KG1 (cell line): ENCODE measurements at places on chromosomes 4 and X.

GRCh38 chrX:30627818-30628652 lies 25.2 kb upstream of the GK start:
- no peak for DNase-seq

GRCh38 chr4:57633212-57633859 lies 523.2 kb upstream of the IGFBP7 start:
- DNase-seq = no peak

DNA sequence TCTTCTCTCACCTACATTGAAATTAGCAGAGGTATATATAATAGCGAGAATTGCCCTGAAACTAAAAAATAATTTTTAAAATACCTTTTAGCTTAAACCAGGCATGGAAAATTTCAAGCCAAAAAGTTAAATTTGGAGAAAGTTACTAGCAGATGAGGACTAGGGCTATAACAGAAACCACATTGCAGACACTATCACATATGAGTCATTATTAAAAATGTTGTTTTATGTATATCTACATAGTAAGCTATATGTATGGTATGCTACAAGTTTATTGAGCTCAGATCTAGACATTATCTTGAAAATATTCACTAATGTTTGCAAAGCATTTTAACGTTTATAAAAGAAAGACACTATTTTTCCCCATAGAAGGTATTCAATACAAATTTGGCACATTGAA lies 147.8 kb downstream of the PAPSS1 start:
- no peak for DNase-seq

DNA sequence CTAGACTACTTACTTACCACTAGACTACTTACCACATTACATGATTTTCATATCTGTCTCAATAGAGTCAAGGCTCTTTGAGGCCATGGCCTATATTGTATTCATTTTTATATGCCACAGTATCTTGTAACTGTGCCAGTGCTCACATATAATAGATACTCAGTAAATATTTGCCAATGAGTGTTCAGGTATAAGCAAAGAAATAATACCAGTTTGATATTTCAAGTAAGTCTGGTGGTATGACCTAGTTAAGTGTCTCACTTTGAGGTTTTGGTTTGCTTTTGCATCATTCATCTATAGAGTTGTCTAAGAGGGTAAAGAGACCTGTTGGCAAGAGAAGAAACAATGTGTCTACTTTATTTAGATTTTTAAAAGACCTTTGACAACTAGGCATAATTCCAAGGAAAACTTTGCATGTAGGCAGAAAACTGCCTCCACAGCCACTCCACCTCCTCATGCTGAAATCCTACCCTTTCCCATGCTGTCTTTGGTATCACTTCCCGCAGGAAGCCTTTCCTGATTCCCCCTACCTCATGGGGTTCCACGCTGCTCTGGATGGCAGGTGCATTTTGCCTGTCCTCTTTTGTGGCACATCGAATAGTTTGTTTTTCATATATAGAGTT lies 91.3 kb upstream of the KLHL13 start:
- DNase-seq = no peak

GRCh38 chr4:140300271-140300970 lies 73.0 kb upstream of the SCOC start:
- DNase-seq = peak; percentile 10

DNA sequence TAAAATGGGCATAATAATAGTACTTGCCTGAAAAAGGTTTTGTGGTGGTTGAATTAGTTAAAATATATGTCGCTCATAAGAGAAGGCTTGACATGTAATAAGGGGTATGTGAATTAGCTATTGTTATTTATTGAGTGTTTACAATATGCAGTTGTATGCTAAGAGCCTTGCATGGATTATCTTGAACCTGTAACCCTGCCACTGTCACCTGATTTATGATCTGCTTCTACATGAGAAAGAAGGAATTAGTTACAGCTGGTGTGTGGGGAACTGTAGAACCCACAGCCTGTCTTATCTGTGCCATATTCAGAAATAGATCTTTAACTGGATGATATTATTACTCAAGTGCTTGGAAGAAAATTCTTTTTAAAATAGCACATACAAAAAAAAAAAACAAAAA lies 227.7 kb downstream of the LDB2 start:
- DNase-seq = no peak

- no peak for DNase-seq
Measured at GRCh38 chr4:26829018-26829417, 31.6 kb upstream of the STIM2 start.

- DNase-seq = no peak
Measured at GRCh38 chrX:2894885-2895292, 34.2 kb downstream of the ARSD start.

DNA sequence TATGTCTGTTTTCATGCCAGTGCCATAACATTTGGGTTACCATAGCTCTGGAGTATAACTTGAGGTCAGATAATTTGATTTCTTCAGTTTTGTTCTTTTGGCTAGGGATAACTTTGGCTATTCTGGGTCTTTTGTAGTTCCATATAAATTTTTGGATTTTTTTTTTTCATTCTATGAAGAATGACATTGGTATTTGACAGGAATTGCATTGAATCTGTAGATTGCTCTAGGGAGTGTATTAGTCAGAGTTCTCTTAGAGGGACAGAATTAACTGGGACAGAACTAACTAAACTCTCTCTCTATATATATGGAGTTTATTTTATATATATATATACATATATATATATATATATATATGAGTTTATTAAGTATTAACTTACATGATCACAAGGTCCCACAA lies 32.2 kb upstream of the SLIT2 start:
- no peak for DNase-seq

GRCh38 chrX:137565921-137566745 lies at the start of gene ZIC3:
Gene ZIC3 (plus strand): TSS chrX:137566127. CDS start chrX:137566692, 565 bp downstream.
- no peak for DNase-seq

GRCh38 chr4:149572716-149573115 lies 242.9 kb downstream of the IQCM start:
- DNase-seq = no peak

DNA sequence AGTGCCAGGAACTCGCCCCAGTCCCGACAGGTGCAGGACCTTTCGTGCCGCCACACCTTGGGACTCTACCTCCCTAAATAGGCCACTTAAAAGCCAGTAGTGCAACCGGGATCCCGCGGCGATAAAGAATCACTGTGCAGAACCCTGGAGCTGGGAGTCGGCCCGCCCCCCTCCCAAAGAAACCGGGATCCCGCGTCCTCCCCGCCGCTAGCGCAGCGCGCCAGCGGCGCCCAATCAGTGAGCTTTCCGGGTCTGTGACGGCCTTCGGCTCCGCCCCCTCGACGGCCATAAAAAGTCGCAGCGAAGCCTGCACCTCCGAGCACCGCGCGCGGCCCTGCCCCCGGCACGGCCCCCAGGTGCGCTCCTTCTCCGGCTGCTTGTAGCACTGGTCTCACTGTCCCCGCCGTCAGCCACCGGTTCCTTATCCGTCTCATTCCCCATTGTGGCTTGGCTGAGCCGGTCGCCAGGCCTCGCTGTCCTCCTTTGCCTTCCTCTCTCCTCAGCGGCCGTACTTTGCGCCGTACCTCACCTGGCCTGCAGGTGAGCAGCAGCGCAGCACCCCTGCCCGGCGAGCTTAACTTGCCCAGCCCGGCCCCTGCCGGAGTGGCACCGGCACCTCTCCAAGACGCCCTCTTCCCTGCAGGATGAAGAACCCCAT lies at the start of gene LRAT:
TSS of gene LRAT (plus strand) at position 318 of the 658 bp plus-strand sequence. CDS start at position 645, 327 bp downstream.
- no peak for DNase-seq

DNA sequence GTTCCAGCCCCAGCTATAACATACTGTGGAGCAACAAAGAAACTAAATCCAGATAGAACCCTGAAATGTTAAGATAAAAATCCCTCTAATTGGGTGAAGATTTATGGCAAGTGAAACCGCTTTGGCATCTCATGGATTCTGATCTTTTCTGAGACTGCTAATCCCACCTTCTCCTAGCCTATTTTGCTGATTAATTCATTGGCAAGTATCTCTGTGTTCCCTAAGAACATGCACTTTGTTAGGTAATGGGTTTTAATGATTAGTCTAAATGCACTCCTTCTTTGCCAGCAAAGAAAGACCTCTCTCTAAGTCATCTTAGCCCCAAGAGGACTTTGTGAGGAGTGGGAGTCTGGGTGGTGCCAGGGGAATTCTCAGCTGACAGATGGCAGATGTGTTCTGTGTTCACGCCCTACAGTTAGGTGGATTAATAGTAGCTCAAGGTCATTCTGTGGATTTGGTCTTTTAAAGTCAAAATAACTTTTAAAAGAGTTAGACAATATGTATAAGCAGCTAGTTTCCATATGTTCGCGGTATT lies 171.3 kb downstream of the UNC5C start:
- DNase-seq = no peak

GRCh38 chr4:61128682-61129081 lies 71.4 kb upstream of the ADGRL3 start:
- DNase-seq = no peak
